ENCODE measurements at places on chromosomes 16 and 17.

DNA sequence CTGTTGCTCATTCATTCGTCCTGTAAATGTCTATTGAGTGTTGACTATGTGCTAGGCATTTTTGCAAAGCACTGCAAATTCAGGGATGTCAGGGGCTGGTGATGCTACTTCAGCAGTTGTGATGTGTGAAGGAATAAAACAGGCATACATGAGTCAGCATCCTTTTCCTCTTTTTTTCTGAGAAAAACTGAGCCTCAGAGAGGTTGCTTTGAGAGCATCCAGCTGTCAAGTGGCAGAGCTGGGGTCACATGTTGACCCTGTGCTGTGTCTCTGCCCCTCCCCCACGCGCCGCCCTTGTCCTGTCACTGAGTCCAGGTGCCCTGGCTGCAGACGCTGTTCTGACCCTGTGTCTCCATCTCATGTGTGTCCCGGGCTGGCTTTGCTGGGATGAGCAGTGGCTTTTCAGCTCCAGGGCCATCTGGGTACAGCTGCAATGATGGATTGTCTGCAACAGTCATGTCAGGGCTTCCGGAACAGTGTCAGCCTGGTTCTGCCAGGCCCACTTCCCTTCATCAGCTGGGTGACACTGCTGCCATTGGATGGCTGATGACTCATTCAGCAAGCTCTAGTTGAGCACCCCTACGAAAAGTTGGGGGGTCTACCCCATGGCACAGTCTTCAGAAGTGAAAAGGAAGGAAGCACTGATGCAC is 14.9 kb downstream of the SEC14L5 start:
- no peak for DNase-seq

DNA sequence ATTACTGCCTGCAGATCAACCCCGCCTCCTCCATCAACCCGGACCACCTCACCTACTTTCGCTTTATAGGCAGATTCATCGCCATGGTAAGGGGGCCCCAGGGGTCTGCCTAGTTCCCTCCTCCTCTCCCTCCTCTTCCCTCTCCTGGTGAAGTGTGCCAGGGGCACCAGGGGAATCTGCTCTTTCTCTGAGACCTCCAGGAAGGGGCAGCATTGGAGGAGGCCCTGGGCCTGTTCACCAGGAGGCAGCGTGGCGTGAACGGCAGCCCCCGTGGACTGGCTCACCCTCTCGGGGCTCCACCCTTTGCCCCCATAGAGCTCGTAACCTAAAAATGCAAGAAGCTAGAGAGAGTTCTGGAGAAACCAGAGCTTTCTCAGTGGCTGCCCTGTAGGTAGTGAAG is 17.1 kb upstream of the CLEC18A start:
- no peak for DNase-seq

GRCh38 chr16:10849736-10850477 is 27.1 kb upstream of the CIITA start:
- no peak for DNase-seq

DNA sequence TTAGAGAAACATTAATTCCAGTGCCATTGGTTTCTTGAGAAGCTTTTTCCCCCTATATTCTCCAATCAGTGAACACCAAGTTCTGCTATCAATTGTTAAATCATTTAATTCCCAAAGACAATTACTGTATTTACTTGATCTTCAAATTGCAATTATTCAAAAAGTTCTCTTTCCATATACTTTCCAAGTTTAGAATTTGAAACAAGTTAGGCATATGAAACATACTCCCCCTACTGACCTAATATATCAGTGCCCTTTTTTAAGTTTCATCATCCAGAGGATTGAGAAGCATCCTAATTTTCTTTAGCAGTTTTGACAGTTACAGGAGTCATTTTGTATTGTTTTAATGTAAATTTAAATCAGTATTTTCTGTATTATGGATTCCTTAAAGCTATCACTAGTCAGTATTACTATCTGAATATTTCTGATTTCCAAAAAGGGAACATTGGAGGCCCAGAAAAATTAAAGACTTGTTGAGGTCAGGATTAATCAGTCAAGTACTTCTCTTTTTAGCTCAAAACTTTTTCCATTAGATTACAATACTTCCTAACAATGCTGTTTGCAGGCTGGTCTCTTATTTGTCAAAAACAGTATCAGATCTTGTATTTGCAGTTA is 16.3 kb downstream of the MEIOC start:
- DNase-seq: peak; percentile 55

All from fibroblast of the aortic adventitia (primary cell).